SK-N-MC (cell line): ENCODE measurements at places on chromosomes 3 and 15.
A peak's percentile ranks its signal among the peaks of the same experiment; 100 is the strongest.

DNA sequence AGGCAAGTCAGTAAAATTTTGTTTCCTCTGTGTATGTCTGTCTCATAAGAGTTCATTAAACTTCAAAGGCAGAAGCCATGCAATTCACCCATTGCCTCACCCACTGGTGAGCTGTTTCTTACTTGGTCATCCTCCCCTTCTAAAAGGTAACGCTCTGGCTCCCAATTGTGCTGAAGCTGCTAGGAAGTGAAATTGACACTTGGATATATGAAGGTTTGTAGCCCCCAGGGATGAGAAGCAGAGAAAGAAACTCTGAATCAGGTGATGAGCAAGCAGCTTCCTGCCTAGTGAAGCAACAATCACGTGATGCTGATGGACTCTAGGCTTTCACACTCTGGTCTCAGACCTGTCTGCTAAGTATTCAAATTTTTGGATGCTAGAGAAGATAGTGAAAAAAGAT, 70.7 kb downstream of the CD200R1L start:
- no peak for DNase-seq

GRCh38 chr3:128497305-128498126, 4.5 kb upstream of the GATA2 start:
- DNase-seq: no peak

- no peak for DNase-seq
Measured at GRCh38 chr3:168250415-168250861, 154.7 kb upstream of the GOLIM4 start.

DNA sequence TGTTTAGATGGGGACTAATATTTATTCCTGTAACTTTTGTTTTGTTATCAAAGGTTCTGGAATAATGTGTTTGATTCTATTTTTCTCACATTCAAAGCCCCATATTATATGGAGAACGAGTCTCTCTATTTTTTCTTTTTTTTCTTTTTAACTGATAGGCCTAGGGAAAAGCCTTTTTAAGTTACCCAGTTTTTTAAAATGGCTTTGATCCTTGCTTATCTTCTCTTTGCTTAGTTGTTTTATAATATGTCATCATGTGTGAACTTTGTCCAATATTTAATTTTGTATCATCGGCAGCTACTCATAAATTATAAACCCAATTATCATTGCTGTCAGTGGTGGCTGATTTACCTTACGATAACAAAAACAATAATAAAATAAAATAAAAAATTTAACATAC, 610.3 kb upstream of the BCHE start:
- no peak for DNase-seq

- no peak for DNase-seq
Measured at GRCh38 chr15:82763361-82764116, 42.3 kb downstream of the FSD2 start.

- no peak for DNase-seq
Measured at GRCh38 chr3:171346582-171347300, 113.5 kb downstream of the TNIK start.

DNA sequence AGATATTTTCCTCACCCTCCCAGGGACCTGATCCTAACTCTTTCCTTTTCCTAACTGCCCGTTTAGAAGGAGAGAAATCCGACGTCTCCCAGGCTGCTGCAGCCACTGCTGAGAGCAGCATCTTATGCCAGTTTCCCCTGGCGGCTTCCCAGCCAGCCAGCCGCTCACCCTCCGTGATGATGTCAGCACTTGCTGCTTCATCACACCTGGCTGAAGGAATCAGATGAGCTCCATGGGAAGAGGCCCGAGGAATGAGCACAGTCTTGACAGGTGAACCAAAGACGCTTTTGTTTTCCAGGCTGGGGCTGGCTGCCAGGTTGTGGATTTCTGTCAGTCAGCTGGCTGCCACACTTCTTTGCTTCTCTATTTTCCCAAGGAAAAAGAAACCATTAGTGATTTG, 445.1 kb upstream of the RBMS3 start:
- DNase-seq: no peak

- DNase-seq: no peak
Measured at GRCh38 chr15:99983886-99984286, 250.6 kb upstream of the LYSMD4 start.

GRCh38 chr15:99282121-99282520, 30.8 kb downstream of the LRRC28 start:
- DNase-seq: peak; percentile 62

DNA sequence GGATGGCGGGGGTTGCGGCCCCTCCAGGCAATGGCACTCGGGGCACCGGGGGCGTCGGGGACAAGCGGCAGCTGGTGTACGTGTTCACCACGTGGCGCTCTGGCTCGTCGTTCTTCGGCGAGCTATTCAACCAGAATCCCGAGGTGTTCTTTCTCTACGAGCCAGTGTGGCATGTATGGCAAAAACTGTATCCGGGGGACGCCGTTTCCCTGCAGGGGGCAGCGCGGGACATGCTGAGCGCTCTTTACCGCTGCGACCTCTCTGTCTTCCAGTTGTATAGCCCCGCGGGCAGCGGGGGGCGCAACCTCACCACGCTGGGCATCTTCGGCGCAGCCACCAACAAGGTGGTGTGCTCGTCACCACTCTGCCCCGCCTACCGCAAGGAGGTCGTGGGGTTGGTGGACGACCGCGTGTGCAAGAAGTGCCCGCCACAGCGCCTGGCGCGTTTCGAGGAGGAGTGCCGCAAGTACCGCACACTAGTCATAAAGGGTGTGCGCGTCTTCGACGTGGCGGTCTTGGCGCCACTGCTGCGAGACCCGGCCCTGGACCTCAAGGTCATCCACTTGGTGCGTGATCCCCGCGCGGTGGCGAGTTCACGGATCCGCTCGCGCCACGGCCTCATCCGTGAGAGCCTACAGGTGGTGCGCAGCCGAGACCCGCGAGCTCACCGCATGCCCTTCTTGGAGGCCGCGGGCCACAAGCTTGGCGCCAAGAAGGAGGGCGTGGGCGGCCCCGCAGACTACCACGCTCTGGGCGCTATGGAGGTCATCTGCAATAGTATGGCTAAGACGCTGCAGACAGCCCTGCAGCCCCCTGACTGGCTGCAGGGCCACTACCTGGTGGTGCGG, 1.9 kb downstream of the CHST2 start:
- no peak for DNase-seq

GRCh38 chr3:183477801-183478456, 49.5 kb upstream of the MCF2L2 start:
- no peak for DNase-seq

GRCh38 chr3:149621218-149622005, 36.4 kb downstream of the WWTR1 start:
- DNase-seq: no peak

GRCh38 chr3:111238885-111239284, 167.3 kb downstream of the NECTIN3 start:
- DNase-seq: no peak

GRCh38 chr3:189567766-189568420, 63.3 kb upstream of the TP63 start:
- no peak for DNase-seq

- DNase-seq: peak; percentile 58
Measured at GRCh38 chr3:131898346-131898745, 136.5 kb downstream of the CPNE4 start.

GRCh38 chr15:68818066-68818768, 2.5 kb downstream of the ANP32A start:
- DNase-seq: no peak

DNA sequence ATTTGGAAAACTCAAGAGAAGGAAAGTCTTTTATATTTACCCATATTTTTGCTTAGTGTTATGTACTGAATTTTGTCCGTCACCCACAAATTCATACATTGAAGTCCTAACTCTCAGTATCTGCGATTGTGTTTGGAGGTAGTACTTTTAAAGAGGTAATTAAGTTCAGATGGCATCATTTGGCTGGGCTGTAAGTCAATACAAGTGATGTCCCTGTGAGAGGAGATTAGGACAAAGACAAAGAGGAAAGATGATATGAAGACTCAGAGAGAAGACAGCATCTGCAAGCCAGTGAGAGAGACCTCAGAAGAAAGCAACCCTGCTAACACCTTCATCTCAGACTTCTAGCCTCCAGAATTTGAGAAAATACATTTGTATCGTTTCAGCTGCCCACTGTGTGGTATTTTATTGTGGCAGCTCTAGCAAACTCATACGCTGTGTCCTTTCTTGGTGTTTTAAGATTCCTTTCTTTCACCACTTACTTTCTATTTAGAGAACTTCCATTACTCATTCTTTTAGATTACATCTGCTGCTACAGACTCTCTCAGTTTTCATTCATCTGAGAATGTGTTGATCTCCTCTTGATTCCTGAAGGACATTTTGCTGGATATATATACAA, 17.0 kb downstream of the LRCH3 start:
- no peak for DNase-seq

DNA sequence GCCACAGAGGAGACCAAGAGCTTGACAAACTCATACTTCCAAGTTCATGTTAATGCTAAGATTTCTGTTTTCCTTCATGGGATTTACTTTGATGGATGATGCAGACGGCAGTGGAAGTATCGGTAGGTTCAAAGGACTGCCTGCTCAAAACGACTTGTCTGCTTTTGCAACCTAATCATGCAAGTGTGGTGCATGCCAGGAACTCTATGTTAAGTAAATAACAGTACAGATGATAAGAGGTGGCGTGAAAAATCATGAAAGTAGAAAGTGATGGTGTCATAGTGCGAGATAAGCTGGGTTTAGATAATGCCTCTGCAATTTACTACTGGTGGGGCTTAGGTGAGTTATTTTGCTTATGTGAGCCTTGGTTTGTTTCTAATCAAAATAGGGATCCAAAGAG, 14.7 kb upstream of the LMCD1 start:
- DNase-seq: no peak

DNA sequence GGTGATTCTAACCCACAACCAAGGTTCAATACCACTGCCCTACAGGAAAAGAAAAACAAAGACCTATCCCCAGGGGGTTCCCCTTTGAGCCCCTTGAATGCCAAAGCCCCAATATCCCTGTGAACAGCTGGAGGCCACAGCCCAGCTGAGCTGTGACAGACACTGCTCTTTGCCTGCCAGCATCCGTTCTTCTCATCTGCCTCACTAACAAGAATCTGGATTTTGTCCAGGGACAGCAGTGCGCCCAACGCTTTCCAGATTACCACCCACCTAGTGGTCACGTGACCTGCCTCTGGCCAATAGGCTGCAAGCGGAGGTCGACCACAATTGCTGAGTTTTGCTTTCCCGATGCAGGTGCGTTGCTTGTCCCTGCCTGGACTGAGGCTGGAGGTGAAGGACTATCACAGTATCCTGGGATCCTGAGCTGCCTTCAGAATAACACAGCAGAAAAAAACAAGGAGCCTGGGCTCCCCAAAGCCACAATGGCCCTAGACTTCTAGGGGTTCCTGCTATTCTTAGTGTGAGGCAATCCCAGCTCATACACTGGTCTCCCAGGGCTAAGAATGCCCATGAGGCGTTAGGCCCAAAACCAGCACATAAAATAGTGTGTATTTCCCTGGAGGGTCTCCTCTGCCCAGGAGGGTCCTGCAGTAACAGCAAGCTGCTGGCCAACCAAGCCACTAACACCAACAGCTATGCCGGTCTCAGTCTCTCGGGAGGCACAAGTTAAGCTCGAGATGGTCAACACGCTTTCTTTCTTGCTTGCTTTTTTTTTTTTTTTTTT, 13.8 kb downstream of the BDH1 start:
- DNase-seq: no peak

- no peak for DNase-seq
Measured at GRCh38 chr15:94196531-94196930, 34.8 kb upstream of the MCTP2 start.

DNA sequence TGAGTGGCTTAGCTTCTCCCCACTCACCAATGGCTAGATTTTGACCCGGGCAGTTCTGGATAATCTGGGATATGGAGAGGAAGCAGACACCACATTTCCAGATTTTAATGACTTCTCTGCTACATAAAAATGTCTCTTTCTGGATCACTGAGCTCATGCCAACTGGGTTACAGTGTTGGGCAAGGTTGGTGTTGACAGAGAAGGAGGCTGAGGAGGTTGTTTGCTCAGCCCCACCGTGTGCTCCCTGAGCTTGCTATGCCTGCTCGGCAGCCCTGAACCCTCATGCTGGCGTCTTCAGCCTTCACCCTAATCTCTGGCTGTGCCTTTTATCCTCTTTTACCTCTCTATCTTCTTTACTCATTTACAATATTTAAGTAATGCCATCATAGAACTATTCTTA, 53.0 kb upstream of the KPNA4 start:
- DNase-seq: no peak

DNA sequence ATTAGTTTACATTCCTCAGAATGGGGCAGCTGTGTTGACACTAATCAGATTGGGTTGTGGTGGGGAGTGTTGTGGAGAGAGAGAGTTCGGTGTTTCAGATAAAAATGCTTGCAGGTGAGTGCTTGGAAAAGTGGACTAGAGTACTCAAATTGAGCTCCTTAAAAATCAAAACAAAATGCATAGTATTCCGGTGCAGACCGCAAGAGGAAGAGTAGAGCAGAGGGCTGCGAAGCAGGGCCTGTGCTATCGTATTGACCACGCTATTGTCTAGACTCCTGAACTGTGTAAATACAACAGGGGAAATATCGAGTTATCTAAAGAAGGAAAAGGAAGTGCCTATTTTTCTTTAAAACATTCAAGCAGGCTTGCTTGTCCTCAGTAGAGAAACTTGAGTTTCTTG, 159.5 kb downstream of the TP63 start:
- DNase-seq: no peak

DNA sequence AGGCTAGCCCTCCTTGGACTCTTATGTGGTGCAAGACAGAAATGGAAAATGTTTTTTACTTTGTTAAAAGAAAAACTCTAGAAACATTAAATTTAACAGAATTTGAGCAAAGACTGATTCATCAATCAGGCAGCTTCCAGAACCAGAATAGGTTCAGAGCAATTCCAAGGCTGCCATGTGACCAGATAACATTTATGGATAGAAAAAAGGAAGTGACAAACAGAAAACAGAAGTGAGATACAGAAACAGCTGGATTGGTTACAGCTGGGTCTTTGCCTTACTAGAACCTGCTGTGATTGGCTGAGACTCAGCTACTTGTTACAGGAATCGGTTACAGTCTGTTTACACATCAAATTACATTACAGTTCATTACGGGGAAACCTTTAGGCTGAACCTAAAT, 22.5 kb upstream of the OTOL1 start:
- DNase-seq: no peak

DNA sequence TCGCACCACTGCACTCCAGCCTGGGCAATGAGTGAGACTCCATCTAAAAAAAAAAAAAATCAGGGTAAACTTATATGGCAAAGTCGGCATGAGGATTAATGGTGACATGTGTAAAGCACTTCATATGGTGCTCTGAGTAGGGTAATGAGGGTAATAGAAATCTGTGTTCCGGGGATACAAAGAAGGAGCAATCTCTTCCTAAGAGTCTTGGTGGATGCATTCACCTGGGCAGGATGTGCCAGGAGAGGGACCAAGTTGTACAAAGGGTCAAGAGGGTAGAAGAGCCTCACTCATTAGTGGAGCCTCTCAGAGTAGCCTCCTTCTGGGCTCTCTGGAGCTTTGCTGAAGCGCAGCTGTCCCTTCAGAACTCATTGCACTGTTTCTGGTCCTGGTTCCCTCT, 9.3 kb upstream of the CX3CR1 start:
- no peak for DNase-seq

DNA sequence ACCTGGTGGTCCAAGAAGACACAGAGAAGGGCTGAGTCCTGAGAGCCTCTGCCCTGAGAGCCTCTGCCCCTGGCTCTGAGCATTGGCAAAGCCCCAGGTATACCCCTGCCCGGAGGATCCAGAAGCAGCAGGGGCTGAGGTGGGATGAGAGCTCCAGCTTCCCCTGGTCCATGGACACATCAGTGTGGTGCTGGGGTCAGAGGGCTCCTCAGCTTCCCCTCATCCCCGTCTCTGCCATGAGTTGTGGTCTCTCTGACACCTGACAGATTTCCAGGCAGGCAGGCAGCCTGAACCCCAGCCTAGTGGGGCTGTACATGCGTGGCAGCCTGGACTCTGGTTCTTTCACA, 3.5 kb upstream of the KLF15 start:
- DNase-seq: no peak

- DNase-seq: no peak
Measured at GRCh38 chr3:78792212-78792611, 975.6 kb downstream of the ROBO1 start.
